ENCODE measurements at places on chromosomes 1 and 21. TPM values are rescaled to one million over a fixed set of nuclear protein-coding genes. Genes with fewer than 3 reads are reported as not detected.

GRCh38 chr1:237318748-237319147, 276.8 kb downstream of the RYR2 start:
- ATAC-seq: no peak

- no peak for ATAC-seq
Measured at GRCh38 chr1:27144049-27144748, 10.7 kb downstream of the SLC9A1 start.

DNA sequence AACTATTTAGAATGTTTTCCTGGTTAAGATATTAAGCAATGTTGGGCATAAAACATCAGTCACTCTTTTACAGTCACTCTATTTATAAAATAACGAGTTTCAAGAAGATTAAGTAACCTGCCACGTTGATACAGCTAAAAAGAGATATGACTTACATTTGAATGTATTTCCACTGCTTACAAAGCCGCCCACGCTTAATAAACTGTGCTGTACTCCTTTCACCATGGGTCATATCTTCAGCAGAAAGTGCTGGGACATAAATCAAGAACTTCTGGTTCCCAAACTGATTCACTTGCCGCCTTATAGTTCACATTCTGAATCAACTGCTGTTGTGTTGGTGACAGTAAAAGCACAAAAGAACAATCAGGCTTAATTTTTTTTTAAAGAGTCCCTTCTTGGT, 666.7 kb downstream of the NCAM2 start:
- no peak for ATAC-seq

DNA sequence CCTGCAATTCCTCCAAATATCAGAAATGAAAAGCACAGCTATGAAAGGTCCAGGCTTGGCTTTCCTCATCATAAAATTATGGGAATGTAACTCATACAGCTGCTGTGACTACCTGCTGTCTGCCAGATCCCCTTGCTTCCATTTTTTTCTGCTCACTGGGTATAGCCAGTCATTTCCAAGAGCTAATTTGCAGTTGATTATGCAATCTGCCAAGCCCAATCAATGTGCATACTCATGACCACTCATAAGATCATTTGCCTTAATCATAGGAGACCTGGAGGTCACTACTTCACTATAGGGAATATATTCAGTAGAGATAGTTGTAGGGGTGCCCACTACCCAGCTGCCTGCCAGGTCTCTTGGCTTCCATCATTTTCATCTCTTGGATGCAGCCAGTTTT, 417.7 kb upstream of the ZRANB2 start:
- ATAC-seq: no peak

Gene SGIP1
- total RNA-seq: not detected

DNA sequence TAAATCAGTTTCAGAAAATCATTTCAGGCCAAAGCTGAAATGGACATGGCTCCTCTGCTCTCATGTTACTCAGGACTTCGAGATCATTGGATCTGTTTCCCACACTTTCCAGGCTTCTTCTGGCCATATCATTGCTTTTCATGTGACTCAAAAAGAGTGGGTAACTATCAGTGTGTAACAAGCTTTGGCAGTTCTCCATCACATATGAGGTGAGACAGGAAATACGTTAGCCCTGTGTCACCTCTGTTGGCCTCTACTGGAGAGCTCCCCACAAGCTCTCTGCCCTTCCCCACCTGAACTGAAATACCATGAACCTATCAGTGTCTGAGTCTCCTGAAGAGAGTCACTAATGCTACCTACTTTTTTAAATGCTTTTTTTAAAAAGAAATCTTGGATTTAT, 128.2 kb downstream of the LBR start:
- no peak for ATAC-seq

Gene PDZK1IP1
- total RNA-seq: not detected

DNA sequence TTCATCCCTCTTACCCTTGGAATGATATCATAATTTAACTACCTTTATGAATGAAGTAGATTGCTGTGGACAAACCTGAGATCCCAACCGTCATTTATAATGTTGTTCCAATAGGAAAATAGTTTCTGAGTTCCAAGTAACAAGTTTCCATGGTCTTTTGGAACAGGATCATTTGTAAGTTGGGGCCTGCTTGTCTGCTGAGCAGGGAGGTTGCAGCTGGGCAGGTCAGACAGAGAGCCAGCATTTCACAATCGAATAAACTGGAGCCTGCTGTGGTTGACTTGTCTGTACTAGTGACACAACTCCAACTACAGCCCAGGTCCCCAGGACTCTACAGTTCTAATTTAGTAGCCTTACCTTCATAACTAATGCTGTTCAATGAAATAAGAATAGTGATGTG, 18.6 kb upstream of the RALGPS2 start:
- no peak for ATAC-seq

DNA sequence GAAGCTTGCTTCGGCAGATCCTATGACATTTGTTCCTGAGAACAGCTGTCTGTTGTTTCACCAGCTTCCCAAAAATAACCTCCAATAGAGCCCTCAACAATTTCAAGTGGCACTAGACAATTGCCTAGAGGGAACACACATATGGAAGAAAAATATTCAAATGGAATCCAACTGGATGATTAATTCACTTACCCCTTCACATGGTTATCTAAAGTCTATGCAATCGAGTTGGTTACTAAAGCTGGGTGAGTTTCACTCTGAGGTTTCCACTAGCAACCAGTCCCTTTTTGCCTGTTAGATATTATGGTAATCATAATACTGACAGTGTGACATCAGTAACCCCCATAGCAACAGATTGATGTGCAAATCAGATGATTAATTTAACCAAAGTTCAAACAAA, at the start of gene LEMD1:
Gene LEMD1 (minus strand): TSS at position 259 of the 400 bp plus-strand sequence. CDS start 1,520 bp downstream, outside the sequence.
- ATAC-seq: no peak

Gene NBPF6
- total RNA-seq: not detected

- ATAC-seq: peak; percentile 98
Measured at GRCh38 chr1:2049718-2050431, at the start of gene PRKCZ. Gene PRKCZ (plus strand): TSS chr1:2050411. CDS start chr1:2050631, 220 bp downstream.

Gene DCDC2B
- 0.37 TPM for total RNA-seq

Gene SPRR2A
- not detected for total RNA-seq

All from activated T-helper 17 cell treated with anti-CD3 and anti-CD28 coated beads, Interleukin-2, amount 50 U/mL, for 72 hours (primary cell).